ENCODE measurements at places on chromosomes 4 and X.

- DNase-seq: no peak
These were observed 19.9 kb upstream of the CYBB start for GRCh38 chrX:37759878-37760418.

GRCh38 chr4:76488888-76489685 is 54.1 kb downstream of the SHROOM3 start:
- no peak for DNase-seq

DNA sequence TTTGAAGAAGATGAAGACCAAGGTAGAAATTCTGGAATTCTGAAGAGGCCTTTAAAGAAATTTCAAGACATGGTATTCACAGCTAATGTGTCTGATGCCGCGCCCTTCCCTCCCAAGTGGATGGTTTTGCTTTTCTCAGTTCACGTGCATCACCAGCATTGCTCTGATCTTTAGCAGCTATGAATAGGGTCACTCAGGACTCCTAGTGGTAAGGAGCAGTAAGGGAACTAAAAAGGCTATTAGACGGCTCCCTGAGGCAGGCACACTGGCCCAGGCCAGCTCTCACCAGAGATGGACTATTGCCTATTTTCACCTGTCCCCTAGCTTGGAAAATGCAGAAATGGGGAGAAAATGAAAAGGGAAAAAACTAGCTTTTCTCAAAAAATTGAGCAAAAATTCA is 447.5 kb upstream of the RASGEF1B start:
- DNase-seq: no peak

DNA sequence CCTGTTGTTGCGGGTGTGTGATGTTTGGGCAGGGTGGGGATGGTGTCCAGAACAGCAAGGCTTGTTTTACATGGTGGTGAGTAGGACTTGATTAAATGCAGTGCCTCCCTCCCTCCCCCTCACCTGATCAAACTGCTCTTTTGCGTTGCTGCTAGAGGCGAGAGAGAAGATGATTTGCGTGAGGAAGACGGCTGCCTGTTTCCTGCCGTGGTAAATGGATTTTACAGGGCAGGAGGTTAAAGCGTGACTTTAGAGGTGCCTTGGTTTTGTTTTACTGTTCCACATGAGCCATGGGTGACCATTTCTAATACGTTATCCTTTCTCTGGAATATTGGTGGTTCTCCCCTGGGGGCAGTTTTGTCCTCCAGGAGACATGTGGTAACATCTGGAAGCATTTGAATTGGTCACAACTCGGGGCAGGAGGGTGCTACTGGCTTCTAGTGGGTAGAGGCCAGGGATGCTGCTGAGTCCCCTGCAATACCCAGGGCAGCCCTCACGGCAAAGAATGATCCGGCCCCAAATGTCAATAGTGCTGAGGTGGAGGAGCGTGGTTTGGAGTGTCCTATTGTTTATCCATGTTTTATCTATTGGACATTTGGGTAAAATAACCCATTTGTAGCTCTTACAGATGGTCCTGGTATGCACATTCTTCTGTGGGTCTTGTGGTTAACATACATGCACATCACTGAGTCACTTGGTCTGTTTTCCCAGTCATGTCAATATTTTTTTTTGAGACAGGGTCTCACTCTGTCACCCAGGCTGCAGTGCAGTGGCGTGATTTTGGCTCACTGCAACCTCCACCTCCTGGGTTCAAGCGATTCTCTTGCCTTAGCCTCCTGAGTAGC is 73.7 kb downstream of the SHROOM2 start:
- no peak for DNase-seq

DNA sequence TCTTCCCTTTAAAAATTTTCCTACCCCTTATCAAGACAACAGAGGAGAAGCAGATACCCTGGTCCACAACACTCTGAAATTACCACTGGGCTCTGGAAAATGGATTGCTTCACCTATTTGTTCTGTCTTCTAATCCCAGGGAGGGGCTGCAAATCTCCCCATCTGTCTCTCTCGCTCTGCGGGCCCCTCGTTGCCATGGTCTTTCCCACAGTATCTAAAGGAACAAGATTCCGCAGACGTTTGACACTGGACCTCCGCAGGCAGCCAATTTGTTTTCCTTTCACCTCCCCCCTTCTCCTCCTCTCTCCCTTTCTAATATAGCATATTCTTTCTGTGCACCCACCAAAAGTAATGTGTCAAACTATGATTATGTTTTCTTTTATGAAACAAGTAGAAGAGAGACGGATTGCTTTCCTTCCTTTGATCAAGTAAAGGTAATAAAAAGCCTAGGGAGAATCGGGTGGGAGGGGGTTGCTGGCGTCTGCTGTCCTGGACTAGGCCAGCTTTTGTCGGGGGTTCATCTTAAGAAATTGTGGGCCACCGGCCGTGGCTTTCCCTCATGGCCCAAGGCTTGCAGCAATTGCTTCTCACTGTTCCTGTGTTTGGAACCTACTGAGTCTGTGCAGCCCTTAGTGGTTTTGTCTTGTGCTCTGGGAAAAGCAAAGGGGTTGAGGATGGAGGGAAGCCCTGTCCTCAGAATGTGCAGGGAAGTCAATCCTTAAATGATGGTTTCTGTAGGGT is 81.0 kb downstream of the MGST2 start:
- DNase-seq: no peak

All from stimulated activated CD8-positive, alpha-beta memory T cell treated with anti-CD3 and anti-CD28 coated beads, Interleukin-4, amount 100 ng/mL, for 1 hour (primary cell).